Caudate nucleus (tissue), 63 donors: ENCODE measurements at places on chromosomes 6 and 20.

- DNase-seq, result no peak
Measured at GRCh38 chr20:34791289-34792020, 34.0 kb downstream of the NCOA6 start.

DNA sequence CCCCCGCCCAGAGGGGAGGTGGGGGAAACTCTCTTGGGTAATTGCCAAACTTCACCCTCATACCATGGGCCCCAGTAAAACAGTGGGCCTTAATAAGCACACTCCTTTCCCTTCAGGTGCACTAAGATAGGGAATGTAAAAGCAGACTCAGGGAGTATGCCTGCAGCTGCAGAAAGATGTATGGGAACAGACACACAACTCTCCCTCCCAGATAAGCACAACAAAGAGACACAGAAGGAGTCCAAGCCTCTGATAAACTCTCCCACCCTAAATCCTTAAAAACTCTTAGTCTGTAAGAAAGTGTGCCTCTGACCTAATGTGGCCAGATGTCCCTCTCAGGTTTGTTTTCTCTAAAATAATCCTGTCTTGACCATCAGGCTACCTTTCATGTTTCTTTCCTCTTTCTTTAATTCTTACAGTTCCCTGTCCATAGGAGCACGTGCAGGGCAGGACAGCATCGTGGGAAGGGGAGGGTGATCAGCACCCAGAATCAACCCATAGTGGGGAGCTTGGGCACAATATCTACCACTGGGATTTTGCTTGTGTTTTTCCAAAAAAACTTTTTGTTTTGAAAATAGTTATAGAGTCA, 11.3 kb upstream of the CTCFL start:
- DNase-seq, result no peak

GRCh38 chr6:137550535-137550934, 56.3 kb upstream of the OLIG3 start:
- no peak for DNase-seq

DNA sequence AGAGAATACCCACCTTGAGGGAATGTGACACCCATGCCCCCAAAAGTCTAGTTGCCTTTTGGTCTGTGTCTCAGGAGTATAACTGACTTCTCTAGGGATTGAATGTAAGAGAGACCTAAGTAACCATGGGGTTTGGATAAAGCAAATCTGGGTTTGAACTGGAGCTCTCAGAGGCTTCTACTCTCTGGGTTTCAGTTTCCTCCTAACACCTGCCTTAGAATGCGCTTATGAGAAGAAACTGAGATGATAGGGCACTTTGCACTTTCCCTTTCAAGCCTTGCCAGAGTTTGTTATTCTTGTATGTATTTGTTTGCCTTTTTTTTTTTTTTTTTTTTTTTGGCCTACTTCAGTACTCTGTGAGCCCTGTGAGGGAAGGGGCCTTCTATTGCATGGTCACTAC, 19.4 kb downstream of the SDHAF4 start:
- no peak for DNase-seq

- DNase-seq, result no peak
Measured at GRCh38 chr6:40348591-40348990, 238.6 kb downstream of the LRFN2 start.

DNA sequence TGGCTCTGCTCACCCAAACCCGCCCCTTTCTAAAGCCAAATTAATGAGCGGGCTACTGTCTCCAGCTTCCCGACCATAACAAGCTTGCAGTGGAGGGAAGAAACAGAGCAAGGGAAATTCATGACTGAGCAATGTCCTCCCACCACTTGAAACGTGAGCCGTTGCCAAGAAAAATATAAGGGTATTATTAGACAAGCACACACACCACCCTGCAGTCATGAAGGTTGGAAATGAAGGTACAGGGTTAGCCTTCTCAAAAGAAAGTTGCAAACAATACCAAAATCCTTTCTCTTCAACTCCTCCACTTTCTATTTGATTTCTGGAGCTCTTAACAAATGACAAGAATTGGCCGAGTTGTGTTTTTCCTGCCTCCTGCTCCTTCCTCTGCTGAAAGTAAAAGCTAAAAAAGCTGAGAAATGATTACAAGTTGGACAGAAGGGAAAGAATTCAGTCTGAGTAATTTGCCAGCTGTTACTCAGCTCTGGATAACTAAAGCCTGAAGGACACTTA, 151.1 kb upstream of the B3GAT2 start:
- no peak for DNase-seq

DNA sequence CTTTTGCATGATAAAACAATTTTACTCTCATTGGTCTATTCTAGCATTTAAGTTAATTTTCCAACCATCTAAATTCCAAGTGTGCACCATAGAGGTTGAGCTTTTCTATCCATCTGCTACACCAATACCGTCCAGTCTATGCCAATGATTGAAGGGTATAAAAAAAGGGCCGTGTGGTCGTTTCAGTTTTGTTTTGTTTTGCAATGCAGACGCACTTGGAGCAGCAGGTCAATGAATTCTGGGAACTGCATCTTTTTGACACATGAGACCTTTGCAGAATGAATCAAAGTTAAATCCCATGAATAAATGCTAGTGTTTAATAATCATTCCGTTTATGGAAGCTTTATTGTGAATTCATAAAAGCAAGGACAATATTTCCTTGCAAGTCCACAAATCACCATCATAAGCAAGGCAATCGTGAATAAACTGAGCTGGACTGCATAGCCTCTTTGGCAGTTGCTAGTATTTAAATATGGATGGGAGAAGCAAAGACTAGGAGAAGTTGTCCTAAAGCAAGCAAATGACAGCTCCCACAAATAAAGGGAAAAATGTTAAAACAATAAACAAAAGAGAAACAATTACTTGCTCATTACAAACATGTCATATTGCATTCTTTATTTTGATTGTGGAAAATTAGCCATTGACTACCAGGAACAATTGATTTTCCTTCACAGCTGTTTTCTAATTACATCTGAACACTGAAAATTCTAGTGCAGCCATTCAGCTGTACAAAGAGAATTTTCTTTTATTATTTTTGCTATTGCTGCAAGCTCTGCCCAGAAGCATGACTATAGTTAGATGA, 649.7 kb upstream of the GJE1 start:
- DNase-seq, result no peak

DNA sequence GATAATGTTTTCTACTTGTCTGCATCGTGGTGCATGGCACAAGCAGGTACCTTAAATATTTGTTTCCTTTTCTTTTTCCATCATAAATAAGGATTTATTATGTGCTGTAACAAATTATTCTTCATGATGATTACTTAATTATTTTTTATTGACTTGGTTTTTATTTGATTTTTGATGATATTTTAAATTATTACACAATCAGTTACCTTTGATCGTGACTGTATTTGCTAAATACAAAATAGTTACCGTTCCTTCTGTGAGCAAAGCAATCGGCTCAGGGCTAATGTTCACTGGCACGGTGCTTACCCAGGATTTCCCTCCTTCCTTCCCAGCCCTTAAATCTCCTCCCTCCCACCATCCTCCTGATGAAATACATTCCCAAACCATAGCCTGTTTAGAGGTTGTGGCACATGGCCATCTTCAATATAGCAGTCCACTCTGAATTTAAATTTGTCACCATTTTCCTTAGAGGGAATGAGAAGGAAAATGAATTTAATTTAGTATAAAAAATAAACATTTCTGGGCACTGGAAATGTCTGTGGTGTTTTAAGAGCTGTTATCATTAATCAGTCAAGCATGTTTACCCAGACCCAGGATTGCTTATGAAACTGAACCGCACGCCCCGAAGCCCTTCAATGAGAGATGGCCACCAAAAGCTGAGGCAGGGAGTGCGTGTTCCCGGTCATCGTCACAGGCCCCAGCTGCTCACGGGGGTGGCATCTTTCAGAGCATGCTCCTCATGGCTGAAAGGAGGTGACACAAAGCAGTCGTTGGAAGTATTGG, 23.0 kb upstream of the EXOC2 start:
- no peak for DNase-seq

DNA sequence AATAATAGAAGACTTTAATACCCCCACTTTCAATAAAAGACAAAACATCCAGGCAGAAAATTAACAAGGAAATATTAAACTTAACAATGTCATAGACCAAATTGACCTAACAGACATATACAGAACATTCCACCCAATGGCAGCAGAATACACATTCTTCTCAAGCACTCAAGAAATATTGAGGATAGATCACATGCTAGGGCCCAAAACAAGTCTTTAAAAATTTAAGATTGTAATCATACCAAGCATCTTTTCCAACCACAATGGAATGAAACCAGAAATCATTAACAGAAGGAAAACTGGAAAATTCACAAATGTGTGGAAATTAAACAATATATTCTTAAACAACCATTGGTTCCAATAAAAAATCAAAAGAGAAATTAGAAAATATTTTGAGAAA, 161.0 kb downstream of the COL12A1 start:
- no peak for DNase-seq

DNA sequence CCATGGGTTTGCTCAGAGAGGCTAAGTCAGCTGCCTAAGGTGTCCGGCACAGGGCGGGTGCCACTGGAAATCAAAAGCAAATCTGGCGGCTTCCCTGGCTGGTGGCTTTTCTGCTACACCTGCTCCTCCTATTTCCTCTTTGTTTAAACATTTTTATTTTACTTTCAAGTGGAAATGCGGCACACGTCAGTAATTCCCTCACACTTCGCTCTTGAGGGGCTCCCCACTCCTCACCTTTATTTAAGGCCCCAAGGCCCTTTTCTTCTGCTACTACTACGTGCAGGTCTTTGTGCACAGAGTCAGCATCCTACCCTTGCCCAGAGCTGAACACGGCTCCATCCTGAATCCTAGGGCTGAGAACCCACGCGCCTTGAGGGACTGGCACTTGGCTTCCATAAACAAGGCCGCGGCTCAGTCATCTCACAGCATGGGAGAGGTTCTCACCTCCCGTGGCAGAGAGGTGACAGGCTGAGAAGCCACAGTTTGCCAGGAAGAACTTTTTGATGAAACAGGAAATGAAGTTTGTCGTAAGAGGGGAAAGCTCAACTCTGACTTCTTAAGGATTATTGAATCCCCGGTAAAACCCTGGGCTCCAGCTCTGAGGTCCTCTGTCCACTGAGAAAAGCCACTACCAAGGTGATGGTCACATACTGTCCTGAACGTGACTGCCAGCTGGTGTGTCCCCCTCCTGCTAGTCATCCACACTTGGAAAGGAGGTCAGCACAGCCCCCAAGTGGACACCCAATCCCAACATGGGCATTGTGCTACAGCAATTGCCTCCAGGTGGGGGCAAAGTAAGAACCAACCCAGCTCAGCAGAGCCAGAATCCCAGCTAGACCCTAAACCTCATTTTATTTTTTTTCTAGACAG, 48.0 kb downstream of the NFATC2 start:
- no peak for DNase-seq

DNA sequence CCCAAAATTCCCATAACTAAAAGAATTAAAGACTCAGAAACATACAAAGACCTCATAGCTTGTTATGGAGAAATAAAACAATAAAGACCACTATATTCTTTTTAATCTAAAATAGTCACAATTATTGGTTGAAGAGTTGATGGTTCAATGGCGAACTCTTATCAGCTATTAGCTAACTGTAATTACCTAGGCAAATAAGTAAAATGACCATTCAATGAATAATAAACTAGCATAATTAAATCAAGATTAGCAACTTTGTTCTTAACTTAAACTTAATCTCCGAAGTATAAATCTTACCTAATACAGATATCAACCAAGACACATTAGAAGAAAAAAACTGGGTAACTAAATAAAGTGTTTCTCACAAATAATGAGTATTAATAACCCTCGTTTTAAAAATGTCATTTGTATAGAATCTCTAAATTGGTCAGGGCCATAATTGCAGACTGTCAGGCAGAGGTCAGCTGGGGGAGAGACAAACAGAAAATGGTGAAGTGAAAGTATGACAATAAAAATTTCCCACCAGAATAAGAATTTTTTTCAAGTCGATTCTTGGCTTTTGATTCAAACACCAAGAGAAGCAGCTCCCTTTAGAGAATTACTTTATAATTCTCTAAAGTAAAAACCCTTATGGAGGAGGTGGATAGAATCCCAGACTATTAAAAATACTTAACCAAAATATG, 1.7 kb downstream of the FKBP5 start:
- DNase-seq, result no peak

- DNase-seq, result no peak
Measured at GRCh38 chr6:10163203-10163962, 251.5 kb downstream of the TFAP2A start.

GRCh38 chr6:109676724-109677123, 14.3 kb downstream of the AK9 start:
- DNase-seq, result no peak

GRCh38 chr6:77290798-77291197, 172.5 kb downstream of the HTR1B start:
- no peak for DNase-seq

- DNase-seq, result no peak
Measured at GRCh38 chr20:47004179-47004578, 109.5 kb downstream of the EYA2 start.
